ENCODE measurements at places on chromosomes 16 and 17.

- no peak for DNase-seq
These were observed 59.9 kb upstream of the DLX4 start for GRCh38 chr17:49908782-49909714.

DNA sequence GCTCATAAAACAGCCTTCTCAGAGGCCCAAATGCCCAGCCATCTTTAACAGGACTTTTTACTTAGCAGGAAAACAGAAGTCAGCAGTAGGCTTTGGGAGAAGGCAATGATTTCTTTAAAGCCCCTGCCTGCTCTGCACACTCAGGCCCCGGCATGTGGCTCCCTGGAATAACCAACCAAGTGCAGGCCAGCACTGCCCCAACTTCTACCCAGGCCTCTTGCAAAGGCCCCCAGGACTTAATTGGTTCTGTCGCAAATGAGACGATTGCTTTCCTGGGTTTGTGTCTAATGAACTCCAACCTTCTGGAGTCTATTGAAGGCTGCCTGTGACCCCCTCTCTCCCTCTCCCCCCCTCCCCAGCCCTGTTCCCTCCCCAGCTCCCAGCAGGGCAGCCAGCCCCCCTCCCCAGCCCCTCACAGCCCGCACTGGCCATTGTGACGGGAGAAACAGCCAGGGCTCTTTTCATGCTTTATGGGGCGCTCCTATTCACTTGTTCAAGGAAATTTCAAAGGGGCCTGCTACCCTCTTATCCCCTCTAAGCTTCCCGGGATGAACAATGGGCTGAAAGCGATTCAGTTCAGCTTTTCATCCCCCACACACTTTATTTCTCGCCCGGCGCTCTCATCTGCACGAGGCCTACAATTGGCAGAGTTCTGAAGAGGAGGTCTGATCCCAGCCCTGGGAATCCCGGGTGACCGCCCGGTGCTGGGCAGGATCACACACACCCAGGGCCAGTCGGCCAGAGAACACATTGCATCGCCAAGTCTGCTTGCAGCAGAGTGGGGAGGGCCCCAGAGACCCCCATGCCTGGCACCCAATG is 15.5 kb downstream of the AXIN2 start:
- no peak for DNase-seq

GRCh38 chr17:82528484-82529265 is 9.1 kb downstream of the FOXK2 start:
- DNase-seq = no peak

GRCh38 chr16:49884033-49885015 is 28.4 kb upstream of the ZNF423 start:
- no peak for DNase-seq

DNA sequence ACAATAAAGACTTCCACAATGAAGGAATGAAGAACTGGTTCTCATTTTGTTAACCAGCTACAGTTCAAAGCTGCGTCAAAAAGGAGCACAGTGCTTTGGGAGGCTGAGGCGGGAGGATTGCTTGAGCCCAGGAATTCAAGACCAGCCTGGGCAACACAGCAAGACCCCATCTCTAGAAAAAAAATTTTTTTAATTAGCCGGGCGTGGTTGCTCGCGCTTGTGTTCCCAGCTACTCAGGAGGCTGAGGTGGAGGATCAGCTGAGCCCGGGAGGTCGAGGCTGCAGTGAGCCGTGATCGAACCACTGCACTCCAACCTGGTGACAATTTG is 764 bp upstream of the SLC6A4 start:
- no peak for DNase-seq

All from activated CD8-positive, alpha-beta memory T cell treated with anti-CD3 and anti-CD28 coated beads, Interleukin-2, amount 50 U/mL, for 48 hours (primary cell).